ENCODE measurements at places on chromosomes 7 and 10.

GRCh38 chr10:78427497-78428031 is 393.9 kb downstream of the RPS24 start:
- DNase-seq: no peak

DNA sequence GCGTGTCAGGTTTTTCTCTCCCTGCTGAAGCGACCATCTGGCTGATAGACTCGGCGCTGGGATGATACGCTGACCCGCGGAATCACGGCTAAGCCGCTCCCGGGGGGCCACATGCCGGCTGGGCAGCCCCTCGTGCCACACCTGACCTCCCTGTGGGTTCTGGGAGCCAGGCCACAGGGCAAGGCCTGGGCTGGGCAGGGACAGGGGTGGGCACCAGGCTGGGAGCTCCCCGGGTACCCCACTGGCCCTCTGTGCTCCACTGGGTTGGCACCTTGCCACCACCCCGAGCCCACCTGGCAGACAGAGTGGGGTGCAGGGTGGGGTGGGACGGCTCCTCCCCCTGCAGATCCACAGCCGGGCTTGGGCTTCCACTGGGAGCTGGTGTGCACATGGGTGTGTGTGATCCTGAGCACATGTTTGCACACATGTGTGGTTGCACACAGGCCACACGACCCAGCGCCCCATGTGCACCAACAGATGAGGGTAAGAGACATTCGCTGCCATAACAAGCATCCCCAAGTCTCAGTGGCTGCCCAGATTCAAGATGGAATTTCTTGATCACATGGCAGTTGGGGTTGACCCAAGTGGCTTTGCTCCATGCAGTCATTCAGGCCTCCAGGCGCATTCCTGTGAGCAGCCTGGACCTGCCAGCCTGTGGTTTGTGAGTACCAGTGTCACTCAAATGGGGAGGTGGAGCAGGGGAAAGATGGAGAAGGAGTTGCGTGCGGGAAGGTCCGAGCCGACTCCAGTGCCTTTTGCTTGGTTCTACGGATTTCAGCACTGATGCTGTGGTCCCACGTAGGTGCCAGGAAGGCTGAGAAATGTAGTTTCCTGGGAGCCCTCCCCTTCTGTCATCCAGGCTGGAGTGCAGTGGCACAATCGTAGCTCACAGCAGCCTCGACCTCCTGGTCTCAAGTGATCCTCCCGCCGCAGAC is 79.7 kb downstream of the UNCX start:
- no peak for DNase-seq

- no peak for DNase-seq
Observed at GRCh38 chr7:18125476-18125875, 97.8 kb upstream of the PRPS1L1 start.

DNA sequence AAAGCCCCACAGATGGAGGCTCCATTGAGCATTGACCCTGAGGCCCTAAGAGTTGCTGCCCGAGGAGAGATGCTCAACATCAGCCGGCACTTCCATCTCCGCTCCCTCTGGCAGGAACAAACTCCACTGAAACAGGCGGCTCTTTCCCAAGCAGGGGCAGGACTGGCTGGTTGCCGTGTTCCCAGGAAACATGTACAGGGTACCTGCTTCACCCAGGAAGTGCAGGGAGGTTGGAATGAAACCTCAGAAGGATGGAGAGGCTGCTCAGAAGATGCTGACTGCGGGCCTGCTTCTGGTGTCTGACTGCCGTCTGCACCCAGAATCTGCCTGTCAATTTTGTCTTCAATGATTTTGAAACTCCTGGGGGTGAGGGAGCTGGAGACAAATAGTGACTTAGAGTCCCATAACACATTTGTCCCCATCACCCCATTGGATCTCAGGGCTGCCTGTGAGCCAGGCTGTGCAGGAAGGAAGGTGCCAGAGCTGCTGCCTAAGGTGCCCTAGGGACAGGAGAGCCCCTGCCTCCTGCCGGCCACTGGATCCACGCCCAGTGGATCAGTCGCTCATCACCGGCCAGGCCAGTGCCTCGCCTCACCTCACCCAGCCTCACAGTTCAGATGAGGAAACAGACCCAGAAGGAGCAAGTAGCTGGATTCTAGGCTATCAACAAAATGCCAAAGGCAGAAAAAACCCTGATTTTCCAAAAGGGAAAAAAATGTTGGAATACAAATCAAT is 237.3 kb downstream of the PTPRN2 start:
- no peak for DNase-seq

DNA sequence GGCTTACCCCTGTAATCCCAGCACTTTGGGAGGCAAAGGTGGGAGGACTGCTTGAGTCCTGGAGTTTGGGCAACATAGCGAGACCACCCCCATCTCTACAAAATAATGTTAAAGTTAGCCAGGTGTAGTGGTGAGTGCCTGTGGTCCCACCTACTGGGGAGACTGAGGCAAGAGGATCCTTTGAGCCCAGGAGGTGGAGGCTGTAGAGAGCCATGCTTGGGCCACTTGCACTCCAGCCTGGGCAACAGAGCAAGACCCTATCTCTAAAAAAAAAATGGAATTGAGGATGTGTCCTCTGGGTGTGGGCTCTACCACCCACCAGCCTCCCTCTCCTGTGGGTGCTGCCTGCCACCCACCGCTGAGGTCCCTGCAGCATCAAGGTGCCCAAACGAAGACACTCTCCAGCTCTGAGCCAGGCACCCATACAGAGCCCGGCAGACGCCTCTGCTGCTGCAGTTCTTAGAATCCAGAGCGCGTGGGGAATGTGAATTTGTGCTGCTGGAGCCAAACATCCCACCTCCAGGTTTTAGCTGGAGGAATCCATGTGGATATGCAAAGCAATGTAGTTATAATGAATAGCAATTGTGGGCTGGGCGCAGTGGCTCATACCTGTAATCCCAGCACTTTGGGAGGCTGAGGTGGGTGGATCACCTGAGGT is 176.0 kb upstream of the TNRC18 start:
- DNase-seq: no peak

GRCh38 chr10:44374155-44374554 is 10.7 kb downstream of the CXCL12 start:
- no peak for DNase-seq

GRCh38 chr10:62023329-62023728 is 121.8 kb downstream of the ARID5B start:
- DNase-seq: no peak

GRCh38 chr7:101553771-101554445 is 75.2 kb downstream of the MYL10 start:
- no peak for DNase-seq

GRCh38 chr10:61994405-61995219 is 93.1 kb downstream of the ARID5B start:
- DNase-seq: no peak

- DNase-seq: no peak
Observed at GRCh38 chr10:62778125-62778524, 26.4 kb upstream of the ADO start.

GRCh38 chr7:23230641-23231101 is 15.9 kb upstream of the GPNMB start:
- no peak for DNase-seq

DNA sequence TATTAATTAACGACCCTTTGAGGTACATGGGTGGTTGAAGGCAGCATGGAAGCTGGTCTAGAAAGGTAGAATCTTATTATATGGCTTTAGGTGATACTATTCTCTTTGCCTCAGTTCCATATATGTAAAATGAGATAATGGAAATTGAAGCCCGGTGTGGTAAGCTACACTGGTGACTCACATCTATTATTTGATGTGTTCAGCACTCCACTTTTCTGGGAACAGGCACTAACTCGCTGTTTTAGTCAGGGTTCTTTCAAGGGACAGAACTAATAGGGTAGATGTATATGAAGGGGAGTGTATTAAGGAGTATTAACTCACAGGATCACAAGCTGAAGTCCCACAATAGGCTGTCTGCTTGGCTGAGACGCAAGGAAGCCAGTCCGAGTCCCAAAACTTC is 4.4 kb upstream of the TRUB1 start:
- no peak for DNase-seq

DNA sequence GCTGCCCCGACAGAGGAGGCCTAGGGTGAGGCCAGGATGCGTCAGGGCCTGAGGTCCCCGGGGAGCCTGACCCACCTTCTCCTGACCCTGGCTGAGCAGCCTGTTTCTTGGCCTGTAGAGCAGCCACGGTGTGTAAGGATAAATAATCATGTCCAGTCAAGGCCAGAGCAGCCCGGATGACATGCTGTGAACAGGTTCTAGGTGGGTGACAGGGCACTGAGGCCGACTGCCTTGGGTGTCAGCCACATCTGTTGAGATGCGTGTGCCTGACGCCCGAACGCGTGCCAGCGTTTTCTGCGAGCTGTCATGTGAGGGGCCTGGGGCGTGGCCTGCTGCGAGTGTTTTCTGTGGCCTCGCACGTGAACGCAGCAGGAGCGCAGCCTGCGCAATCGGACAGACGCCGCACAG is 118.3 kb downstream of the FAM53B start:
- no peak for DNase-seq

- DNase-seq: peak; percentile 25
Observed at GRCh38 chr7:107147464-107148393, 21.1 kb upstream of the HBP1 start.

DNA sequence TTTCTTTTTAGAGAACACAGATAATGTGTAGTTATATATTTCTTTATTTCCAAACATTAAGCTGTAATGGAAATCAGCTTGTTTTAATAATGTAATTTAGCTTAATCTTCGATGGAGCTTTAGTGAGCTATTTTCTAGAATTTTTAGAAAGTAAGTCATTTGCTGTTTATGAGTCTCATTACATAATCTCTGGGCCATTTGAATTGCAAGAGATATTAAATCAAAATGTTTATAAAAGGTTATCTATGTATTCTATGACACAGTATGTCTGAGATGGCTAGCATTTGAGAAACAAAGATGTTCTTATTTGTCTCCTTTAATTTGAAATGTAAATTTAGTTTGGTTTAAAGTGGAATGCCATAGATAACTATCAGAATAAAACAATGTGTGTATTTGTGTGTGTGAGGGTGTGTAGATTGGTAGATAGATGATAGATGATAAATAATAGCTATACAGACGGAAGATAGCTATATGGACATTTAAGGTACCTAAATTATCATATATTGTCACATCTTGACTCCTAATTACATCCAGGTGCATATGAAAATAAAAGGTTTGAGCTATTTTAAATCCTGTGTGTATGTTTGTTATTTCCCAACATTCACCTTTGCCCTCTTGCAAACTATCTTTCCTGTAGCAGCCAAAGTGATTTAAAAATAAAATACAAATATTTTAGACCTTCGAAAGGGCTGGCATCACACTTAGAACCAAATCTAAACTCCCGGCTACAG is 478.0 kb upstream of the KLF6 start:
- no peak for DNase-seq

- DNase-seq: no peak
Observed at GRCh38 chr7:37119296-37119860, 329.3 kb downstream of the ELMO1 start.

GRCh38 chr7:98348726-98349474 is 52.0 kb downstream of the BAIAP2L1 start:
- no peak for DNase-seq

DNA sequence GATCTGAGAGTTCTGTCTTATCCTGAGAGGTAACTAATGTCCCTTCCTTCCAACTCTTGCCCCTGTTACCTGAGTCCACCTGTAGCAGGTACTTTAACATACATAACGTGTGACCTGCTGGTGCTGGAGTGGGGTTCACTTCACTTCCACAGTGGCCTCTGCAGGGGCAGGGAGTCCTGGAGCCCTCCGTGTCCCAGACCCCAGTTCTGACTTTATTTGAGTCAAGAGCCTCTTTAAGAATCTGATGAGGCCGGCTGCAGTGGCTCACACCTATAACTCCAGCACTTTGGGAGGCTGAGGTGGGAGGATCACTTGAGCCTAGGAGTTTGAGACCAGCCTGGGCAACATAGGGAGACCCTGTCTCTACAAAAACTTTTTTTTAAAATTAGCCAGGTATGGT is 117.0 kb upstream of the RET start:
- no peak for DNase-seq

DNA sequence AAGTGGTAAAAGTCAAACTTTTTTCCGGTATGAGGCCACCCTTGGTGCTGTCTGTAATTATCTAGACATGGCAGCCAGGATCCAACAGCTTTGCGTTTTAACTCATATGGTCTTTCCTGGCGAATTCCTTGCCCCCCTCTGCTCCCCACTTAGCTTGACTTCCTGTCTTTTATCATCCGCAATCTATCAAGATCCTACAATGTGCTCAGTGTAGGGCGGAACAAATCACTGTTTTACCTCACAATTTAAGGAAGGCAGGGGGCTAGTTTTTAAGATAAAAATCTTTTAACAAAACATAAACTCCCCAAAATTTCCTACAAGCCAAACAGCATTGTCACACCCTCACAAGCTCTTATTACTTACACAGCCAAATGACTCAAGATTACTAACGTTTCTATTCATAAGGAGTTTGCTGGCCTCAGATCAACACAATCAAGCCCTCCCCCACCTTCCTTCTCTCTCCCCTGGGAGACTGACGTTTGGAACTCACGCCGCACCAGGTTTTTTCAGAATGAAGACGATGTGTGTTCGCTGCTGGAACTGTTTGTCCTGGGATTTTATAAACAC is 1.3 kb upstream of the CDK14 start:
- no peak for DNase-seq

DNA sequence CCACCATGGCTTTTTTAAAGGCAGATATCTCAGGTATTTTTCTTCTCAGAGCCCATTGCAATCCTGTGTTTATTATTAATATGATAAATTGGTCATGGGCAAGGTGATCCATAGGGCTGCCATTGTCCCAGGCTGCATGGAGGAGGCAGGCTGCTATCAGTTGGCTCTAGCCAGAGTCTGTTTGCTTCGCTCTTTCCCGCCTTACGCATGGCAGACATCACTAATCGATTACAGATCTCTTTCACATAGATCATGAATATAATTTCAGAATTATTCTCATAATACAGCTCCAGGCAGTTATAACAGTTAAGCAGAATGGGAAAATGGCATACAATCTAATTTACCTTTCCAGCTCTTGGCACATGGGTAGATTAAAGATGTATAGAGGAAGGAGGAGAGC is 30.4 kb upstream of the HABP2 start:
- DNase-seq: no peak

DNA sequence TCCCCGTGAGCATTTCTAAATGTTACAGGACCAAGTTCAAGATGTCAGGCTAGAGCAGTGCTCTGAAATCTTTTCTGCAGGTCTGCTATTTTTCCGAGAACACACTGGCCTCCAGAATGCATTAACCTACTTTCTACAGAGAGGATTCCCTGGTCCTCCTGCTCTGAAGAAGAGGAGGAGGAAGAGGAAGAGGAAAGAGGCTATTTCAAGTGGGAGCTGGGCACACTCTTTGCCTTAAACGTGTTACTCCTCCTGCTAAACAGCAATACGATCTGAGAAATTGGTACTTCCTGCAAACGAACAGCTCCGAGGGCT is 157.4 kb downstream of the FRMD4A start:
- no peak for DNase-seq

GRCh38 chr10:110848106-110848505 is 23.6 kb upstream of the PDCD4 start:
- no peak for DNase-seq

GRCh38 chr10:87956055-87956454 is 92.6 kb downstream of the PTEN start:
- DNase-seq: no peak

DNA sequence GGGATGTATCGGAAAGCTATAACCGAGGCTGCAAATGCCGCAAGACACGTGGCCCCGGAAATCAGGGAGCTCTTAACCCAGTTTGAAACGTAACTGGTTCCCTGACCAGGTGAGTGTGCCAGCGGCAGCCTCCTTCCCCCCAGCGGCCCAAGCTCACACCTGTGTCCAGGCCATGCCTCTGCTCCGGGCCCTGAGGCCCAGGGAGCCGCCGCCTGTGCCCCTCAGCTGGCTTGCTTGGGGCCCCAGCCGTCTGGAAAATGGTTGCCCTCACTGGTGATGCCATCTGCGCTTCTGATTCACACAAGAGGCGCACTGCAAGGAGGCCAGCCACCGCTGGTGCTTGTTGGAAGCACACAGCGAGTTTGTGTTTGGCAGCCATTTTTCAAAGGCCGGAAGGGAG is 9.2 kb downstream of the PWWP2B start:
- DNase-seq: no peak
